ENCODE measurements at places on chromosomes 11 and 22.

- peak; percentile 73 for DNase-seq
Observed at GRCh38 chr11:112128483-112129121, 35.3 kb downstream of the IL18 start.

- no peak for DNase-seq
Observed at GRCh38 chr22:33757802-33758483, 162.3 kb downstream of the LARGE1 start.

GRCh38 chr11:104897891-104898684, at the start of gene CASP12:
Gene CASP12 (minus strand): TSS chr11:104898460.
- DNase-seq = no peak

DNA sequence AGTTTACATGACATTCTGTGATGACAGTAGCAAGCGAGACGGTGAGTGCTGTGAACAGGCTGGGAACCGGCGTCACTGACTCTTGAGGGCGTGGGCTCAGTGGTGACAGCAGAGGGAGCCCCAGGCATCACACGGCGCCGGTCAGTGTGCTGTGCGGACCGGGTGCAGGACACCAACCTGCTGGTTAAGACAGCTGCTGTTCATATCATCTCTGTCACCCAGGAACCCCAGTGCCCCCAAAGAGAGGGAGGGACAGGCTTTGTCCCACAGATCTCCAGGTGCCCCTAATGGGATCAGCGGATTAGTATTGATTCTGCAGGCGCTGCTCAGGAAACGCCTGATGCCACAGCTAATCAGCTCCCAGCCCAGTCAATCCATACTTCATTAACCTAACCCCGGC, 18.4 kb downstream of the B3GAT1 start:
- peak; percentile 71 for DNase-seq

GRCh38 chr22:47354668-47355387, 592.4 kb downstream of the TBC1D22A start:
- no peak for DNase-seq

GRCh38 chr11:9821008-9821752, 157.3 kb downstream of the SWAP70 start:
- DNase-seq = no peak

- DNase-seq = no peak
Observed at GRCh38 chr11:105023003-105023402, at the start of gene CASP5. Gene CASP5 (minus strand): TSS chr11:105023168. CDS start chr11:105023136, 32 bp downstream.

DNA sequence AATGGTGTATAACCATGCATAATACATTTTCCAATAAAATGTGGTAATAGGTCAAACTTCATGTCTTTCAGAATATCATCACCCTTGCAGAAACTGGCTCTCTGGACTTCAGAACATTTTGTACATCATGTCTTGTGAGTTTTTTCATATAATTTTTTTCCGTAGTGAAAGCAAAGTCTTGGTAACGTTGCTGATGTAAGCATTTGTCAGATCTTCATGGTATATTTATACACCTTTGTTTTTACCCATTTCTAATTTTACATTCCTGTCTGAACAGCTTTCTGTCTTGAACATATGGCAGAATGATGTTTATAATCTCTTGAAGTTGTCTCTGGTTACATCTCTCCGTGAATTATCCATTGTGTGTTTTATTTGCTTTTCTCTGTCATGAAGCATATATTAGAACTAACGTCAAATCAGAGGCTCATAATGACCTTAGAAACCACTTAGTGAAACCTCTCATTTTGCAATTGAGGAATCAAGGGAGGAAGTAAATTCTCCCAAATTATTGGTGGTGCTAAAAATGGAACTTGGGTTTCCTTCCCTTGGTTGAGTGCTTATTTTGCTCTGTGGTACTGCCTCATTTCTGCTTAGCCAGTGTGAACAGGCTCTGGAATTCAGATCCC, 37.4 kb downstream of the CSRP3 start:
- DNase-seq = no peak

DNA sequence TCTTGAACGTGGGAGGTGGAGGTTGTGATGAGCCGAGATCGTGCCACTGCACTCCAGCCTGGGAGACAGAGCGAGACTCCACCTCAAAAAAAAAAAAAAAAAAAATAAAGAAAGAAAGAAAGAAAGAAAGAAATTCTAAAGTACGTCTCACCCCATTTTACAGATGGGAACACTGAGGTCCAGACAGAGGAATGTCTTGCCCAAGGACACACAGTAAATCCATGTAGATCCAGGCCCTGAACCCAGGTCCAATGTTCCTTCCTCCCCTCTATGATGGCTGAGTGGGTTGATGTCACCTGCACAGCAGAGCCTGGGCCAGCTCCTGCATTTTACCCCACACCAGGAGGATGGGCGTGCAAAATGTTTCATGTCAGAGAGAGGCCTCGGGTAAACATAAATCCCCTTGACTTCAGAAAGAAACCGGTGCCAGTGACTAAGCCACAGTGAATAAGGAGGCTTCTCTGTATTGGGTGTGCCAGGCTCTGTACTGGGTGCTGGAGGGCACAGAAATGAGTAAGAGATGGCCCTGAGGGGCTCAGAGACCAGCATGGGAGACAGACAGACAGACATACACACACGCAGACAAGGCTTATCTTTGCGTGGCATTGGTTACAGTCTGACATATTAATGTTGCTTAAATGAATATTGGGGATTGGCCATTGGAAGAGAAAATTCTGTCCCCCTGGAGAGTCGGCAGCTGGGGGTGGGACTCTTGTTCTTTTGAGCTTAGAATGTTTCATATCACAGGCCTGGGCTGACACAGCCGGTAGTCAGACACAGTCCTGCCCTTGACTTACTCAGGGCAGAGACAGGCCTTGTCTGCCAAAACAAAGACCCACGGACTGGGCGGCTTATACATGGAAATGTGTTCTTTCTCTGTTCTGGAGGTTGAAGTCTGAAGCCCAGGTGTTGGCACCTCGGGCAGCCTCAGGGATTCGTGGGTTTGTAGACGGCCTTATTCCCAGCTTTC, 105.4 kb downstream of the MIAT start:
- DNase-seq = no peak

- no peak for DNase-seq
Observed at GRCh38 chr11:44575288-44575672, 9.8 kb downstream of the CD82 start.

- DNase-seq = no peak
Observed at GRCh38 chr11:126214841-126215240, 3.3 kb downstream of the FAM118B start.

GRCh38 chr11:97722721-97723120, 1298.0 kb upstream of the CNTN5 start:
- DNase-seq = no peak

DNA sequence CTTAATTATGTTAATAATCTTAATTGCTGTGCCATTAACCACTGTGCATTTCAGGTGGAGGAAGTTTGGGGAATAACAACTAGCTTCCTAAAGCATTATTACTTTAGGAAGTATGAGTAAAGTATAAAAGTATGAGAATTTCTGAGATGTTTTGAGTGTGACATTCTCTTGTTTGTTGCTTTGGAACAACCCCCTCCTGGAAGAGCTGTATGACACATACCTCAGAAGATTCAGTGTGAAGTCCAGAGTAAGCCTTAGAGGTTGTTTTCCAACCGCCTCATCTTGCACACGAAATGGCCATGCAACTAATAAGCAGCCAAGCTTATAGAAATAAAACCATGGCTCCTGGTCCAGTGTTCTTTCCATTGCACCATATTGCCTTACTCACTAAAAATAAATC, 21.7 kb downstream of the CCDC81 start:
- DNase-seq = no peak

DNA sequence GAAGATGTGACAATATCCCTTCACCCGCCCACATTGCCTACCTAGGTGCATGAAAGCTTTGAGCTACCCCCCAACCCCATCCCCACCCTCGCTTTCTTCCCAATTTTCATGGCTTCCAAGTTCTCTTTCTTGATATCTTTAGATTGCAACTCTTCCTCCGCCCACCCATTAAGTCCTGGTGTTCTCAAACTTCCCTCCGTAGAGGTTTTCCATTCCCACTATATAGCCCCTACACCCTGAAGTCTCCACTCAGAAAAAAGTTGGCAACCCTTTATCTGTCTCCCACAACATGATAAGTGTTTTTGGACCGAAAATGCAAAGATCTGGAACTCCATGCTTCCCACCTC, 572 bp downstream of the ZNF70 start:
- no peak for DNase-seq

GRCh38 chr11:43833657-43834073, 47.0 kb upstream of the ALKBH3 start:
- DNase-seq = no peak

GRCh38 chr11:16690086-16690485, 48.4 kb upstream of the C11orf58 start:
- no peak for DNase-seq

GRCh38 chr11:95977534-95978174, 53.7 kb upstream of the MTMR2 start:
- DNase-seq = no peak

GRCh38 chr11:130592056-130592455, 143.6 kb downstream of the ADAMTS15 start:
- no peak for DNase-seq

DNA sequence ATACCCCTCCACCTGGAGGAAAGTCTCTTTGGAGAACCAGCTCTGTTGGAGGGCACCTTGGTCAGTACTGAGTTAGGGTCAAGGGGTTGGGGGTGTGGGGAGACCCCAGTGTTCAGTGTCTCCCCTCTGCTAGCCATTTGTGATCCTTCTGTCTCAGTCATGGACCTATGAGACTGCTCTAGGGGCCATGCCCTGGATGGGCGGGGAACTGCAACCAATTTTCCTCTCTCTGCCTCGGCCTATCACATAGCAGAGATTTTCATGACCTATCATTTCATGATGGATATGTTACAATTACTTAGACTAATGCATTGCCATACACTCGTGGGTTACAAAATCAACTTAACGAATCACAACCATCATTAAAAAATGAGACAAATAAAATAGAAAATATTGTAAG, 7.4 kb downstream of the OTOG start:
- DNase-seq = no peak

DNA sequence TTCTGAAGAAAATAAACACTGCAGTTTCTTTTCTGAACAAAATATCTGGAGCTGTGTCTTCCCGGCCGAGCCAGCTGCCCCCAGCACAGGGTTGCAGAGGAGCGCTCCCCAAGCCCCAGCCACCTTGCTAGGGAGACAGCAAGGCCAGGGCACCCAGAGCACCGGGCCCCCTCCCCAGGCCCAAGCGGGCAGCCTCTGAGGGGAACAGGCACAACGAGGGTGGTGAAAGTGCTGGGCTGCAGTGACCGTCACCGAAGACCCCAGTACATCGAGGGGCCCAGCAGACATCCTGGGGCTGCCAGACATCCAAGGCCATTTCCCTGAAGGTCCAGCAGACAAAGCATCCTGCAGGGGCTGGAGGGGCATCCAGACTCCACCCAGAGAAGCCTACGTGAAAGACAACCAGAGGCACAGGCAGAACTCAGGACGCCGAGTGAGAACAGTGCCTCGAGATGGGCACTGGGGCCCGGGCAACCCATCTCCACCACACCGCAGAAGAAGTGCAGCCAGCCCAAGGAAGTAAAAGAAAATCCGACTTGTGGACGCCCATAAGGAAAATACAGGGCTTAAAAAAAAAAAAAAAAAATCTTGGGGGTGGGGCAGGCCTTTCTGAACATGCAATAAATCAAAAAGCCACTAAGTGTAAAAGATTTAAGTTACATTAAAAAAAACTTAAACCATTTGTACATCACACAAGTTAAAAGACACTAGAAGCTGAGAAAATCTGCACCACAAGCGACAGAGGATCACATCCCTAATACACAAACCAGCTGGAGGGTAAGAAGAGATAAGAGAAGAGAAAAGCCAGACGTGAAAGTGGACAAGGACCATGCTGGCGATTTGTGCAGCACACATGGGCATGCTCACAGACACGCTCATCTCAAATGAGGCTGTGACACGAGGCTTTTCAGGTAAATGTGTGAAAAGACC, 36.0 kb upstream of the COMT start:
- DNase-seq = no peak

DNA sequence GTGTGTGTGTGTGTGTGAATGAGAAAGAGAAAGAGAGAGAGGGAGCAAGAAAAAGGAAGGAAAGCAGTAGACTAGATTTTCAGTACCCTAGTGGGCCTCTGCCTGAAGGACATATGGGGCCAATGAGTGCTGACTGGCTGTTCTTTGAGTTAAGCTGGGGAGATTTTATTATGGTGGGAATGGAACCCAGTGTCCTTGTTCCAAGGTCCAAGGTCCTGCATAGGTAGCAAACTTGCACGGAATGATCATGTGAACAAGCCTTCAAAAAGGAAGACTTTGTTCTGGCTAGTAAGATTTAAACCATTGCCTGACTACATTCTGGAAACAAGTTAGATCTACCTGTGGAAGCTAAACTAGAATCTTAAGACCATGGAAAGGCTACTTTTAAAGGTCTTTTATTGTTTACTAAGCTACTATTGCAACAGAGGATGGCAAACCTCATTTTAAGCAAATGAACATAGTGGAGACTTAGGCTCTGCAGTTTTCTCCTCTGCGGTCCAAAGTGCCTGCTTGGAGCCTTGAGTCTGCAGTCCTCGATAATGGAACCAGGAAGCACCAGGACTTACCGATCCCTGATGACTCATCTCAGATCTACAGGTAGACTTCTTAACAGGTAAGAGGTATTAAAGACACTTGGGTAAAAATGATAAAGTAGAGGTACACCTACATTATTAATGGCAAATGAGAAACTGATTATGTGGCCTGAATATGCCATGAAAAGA, 10.2 kb upstream of the GRAMD1B start:
- no peak for DNase-seq

GRCh38 chr11:92867913-92868619, 101.4 kb upstream of the MTNR1B start:
- DNase-seq = no peak

- DNase-seq = no peak
Observed at GRCh38 chr11:12949453-12949852, 59.7 kb upstream of the RASSF10 start.

- DNase-seq = no peak
Observed at GRCh38 chr11:27076121-27076589, 35.5 kb downstream of the BBOX1 start.

GRCh38 chr11:103659206-103659618, 377.2 kb upstream of the DDI1 start:
- DNase-seq = no peak

GRCh38 chr11:67545280-67545679, 22.0 kb upstream of the CABP2 start:
- no peak for DNase-seq

- no peak for DNase-seq
Observed at GRCh38 chr11:20025332-20025840, 134.9 kb downstream of the DBX1 start.

GRCh38 chr11:111538407-111539114, 2.0 kb upstream of the LAYN start:
- DNase-seq = no peak

Data from head of caudate nucleus (tissue), 42 donors.